ENCODE measurements at places on chromosomes 2 and 18.

GRCh38 chr2:189569295-189569910, 11.2 kb downstream of the SLC40A1 start:
- no peak for DNase-seq

GRCh38 chr2:239467956-239468490, 67.2 kb upstream of the HDAC4 start:
- DNase-seq: no peak

DNA sequence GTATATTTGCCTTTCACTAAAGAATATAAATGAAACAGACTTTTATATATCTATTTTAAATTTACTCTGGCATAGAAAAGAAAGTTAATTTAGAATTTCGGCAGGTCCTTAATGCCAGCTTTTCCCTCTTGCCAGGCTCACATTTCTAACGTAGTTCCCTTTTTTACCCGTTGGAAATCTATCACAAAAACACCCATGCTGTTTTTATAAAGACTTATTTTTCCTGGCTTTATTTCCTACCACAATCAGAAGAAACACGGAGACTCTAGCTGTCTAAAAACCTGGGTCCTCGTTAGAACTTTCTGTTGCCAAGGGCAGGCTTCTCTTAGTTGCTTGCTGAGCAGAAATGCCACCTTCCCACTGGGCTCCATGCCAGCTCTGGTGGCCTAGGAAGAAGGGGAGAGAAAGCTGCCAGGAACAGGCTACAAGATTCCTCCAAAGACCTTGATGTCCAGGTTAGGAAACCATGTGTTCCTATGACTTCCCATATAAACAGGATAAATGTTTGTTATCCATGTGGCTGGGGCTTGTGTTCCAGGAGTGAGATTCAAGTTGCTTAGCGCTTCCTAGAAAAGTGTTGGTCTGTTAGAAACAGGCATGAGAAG, 17.8 kb upstream of the TMEM18 start:
- no peak for DNase-seq

DNA sequence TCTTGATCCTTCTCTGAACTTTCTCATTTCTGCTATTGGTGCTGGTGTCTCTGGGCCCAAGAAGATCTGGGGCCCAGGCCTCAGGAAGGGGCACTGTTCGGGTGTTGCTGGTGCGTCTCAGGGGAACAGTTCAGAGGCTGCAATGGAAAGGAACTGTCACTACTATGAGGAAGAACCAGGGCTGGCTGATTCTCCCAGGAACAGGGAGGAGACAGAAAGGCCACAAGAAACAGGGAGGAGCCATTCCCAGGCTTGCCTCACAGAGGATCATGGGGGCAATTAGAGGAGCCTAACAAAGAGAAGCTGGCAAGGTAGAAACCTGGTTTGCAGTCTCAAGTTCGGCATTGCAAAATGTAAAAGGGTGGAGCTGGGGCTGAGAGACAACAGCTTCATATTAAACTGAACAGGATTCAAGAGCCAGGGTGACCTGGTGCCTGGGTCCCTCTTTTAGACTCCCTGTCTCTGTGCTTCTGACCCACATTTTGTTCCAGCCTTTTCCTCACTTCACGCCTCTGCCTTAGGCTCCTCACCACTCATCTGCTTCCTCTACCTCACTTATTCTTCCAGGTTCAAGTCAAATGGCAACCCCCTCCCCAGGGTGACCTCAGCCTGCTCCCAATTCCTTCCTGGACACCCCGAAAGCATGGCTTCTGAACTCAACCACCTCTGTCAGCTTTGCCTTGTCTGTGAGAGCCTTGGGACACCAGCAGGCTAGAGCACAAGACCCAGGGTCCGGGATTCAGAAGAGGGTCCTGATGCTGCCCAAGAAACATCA, 58.4 kb downstream of the GYPC start:
- DNase-seq: no peak

All from activated T-cell treated with anti-CD3 and anti-CD28 coated beads for 24 hours (primary cell).